ENCODE measurements at places on chromosomes 13 and 19.

GRCh38 chr13:50539791-50540530, 303.5 kb downstream of the DLEU7 start:
- no peak for DNase-seq

DNA sequence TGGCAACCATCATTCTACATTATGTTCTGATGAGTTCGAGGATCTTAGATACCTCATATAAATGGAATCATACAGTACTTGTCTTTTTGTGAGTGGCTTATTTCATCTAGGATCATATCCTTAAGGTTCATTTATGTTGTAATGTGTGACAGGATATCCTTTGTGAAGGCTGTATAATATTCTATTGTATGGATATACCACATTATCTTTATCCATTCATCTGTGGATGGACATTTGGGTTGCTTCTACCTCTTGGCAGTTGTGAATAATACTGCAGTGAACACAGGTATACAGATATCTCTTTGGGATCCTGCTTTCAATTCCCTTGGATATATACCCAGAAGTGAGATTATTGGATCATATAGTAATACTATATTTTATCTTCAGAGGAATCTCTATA, 33.2 kb upstream of the RFC3 start:
- DNase-seq: no peak

DNA sequence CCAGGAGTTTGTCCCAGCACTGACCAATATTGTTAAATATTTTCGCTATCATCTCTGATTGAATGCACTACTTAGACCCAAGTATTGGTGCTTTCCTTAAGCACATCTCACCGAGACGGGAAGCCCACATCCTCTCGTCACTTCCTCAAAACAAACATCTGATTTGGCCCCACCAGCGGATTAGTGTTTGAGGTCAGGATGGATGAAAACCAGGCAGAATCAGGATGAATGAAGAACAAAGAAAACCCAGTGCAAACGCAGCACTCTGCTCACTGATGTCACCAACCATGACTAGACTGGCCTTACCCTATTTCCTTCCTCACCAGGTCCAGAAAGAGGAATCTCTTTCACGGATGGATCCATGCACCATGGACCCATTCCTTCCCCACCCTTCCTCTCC, 6.0 kb downstream of the PLAUR start:
- no peak for DNase-seq

- no peak for DNase-seq
These were observed 17.1 kb downstream of the HNRNPM start for GRCh38 chr19:8461891-8462290.

GRCh38 chr19:11291415-11291814, 4.5 kb upstream of the TSPAN16 start:
- no peak for DNase-seq

GRCh38 chr13:29924482-29925350, 74.3 kb upstream of the UBL3 start:
- no peak for DNase-seq

GRCh38 chr13:48068036-48068435, 26.9 kb downstream of the MED4 start:
- no peak for DNase-seq

DNA sequence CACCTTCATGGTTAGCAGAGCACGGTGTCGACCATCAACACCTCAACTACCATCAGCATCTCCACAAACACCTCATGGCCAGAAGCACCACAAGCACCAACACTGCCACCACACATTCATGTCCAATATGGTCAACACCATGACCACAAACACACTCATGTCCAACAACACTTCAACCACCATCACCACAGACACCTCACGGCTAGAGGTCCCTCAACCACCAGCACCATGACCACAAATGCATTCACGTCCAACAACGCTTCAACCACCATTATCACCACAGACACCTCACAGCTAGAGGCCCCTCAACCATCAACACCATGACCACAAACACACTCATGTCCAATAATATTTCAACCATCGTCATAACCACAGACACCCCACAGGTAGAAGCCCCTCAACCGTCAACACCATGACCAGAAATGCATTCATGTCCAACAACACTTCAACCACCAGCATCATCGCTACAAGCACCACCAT, 10.2 kb downstream of the TRAPPC5 start:
- no peak for DNase-seq

DNA sequence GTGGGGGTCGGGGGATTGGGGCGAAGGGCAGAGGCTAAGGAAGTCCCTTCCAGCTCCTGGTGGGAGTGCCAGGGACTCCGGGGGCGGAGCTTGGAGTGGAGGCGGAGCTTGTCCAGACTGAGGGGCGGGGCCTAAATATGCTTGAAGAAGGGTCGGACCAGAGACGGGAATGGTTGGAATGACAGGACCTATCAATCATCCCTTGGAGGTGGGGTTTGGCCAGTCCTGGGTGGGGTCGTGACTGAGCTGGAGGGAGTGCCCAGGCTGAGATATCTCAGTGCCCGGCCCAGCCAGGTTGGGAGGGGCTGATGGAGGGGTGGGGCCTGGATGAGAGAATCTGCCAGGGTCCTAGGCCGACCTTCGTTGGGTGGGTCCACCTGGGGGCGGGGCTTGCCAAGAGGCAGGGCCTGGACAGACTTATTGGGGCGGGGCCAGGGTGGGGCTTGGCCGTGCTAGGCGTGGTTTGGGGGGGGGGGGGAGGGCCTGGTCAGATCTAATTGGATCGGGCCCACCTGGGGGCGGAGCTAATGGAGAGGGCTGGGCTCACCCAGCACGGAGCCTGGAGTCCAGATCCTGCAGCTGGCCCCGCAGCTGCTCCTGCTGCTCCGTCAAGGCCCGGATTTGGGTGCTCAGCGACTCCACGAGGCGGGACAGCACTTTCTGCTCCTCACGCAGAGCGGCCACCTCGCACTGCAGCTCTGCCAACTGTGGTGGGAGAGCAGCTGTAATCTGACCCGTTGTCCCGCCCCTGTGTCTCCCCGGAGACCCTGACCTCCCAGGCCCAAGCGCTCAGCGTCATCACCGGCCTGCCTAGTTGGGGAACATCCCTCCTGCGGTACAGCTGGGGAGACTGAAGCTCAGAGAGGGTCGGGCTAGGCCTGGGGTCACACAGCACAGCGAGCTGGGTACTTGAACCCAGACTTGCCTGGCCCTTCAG, 2.6 kb upstream of the WIZ start:
- no peak for DNase-seq
